Stimulated activated CD4-positive, alpha-beta T cell treated with anti-CD3 and anti-CD28 coated beads, TNF-alpha, amount 100 ng/mL, for 1 hour (primary cell): ENCODE measurements at places on chromosomes 3 and 15.

- no peak for DNase-seq
Observed at GRCh38 chr3:195870937-195871336, 37.4 kb downstream of the TNK2 start.

DNA sequence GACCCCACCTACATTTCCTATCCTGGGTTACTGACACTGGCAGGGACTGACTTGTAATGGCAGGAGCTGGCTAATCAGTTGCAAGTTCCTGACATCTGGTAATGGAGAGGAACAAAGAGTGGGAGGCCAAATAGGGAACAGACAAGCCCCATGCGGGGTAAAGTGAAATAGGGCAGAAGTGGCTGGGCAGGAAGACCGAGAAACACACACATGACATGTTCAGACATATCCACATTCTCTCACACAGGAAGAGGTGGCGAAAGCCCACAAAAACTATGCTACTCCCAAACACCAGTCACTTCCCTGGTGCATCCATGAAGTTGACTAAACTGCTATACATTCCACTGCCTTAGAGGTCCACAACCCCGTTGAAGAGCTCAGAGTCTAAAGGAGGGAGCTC is 394.1 kb upstream of the TBL1XR1 start:
- no peak for DNase-seq

DNA sequence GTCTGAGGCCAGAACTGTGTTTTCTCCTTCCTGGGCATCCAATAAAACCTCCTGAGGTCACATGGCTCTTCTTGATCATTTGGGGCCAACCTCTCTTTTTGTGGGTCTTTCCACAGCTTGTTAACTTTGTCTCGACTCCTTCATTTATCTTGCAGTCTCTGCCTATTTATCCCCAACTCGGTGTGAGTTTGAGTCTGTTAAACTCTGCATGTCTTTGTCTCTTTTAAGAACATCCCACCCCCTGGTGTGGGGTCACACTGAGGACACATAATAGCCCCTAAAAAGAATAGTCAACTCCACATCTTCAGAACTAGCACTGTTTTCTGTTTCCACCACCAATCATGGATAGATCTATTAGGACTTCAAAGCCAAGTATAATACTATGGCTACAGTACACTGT is 187.2 kb downstream of the TLE3 start:
- DNase-seq, result no peak

- DNase-seq, result no peak
Observed at GRCh38 chr3:187798531-187799530, 53.6 kb upstream of the BCL6 start.

GRCh38 chr3:185900228-185900627 is 37.6 kb downstream of the TRA2B start:
- DNase-seq, result no peak

DNA sequence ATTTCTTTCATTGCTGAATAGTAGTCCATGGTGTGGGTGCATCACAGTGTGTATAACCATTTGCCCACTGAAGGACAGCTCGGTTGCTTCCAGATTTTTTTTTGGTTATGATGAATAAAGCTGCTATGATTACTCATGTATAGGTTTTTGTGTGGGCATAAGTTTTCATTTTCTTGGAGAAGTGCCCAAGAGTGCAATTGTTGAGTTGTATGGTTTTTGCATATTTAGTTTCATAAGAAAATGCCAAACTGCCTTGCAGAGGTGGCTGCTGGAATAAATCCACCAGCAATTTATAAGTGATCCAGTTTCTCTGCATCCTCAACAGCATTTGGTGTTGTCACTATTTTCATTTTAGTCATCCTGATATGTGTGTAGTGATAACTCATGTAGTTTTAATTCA is 8.4 kb upstream of the SPESP1 start:
- no peak for DNase-seq

GRCh38 chr3:154131830-154132229 is 10.6 kb downstream of the ARHGEF26 start:
- no peak for DNase-seq

- DNase-seq, result no peak
Observed at GRCh38 chr3:194782698-194783404, 97.2 kb downstream of the FAM43A start.

DNA sequence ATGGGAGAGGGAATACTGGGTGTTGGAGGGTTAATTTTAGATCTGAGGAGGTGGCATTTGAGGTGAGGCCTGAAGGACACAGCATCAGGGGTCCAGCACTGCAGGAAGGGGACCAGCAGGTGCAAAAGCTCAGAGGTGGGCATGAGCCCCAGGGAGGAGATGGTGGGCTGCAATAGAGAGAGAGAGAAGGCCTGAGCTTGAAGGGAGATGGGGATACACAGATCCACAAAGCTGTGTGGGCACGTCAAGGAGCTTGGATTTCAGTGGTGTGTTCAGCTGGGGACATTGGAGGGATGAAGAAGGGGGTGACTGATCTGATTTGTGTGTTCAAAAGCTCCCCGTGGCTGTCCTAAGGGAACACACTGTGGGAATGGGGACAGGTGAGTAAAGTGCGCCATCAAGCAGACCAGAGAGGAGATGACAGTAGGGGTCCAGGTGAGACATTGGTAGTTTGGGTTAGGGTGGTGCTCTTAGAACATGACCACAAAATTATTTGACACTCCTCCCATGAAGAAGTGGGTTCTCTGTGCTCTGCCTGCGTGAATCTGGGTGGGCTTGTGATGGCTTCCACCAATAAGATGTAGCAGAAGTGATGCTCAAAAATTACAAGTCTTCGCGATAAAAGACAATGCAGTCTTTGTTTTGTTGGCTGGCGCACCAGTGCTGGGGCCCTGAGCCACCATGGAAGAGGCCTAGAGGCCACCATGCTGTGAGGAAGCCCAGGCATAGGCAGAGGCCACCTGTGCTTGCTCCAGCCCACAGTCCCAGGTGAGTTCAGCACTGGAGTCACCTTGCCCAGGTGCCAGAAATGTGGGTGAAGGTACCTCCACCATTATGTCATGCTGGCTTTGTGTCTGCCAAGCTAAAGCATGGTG is 1.9 kb upstream of the WNT7A start:
- no peak for DNase-seq

- DNase-seq, result no peak
Observed at GRCh38 chr3:177887475-177887874, 648.8 kb upstream of the KCNMB2 start.

DNA sequence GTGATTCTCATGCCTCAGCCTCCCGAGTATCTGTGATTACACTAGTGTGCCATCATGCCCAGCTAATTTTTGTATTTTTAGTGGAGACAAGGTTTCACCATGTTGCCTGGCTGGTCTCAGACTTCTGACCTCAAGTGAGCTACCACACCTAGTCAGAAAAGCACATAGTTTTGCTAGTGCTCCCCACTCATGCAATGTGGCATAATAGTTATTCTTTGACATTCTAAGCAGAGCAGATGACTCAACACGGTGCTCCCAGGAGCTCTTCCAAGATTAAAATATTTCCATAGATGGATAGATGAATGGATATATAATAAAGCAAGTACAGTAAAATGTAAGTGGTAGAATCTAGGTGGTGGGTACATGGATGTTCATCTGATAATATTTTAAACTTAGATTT is 53.1 kb upstream of the GK5 start:
- DNase-seq, result no peak
